ENCODE measurements at places on chromosomes 13 and 19. TPM values are rescaled to one million over a fixed set of nuclear protein-coding genes. Genes with fewer than 3 reads are reported as not detected.

DNA sequence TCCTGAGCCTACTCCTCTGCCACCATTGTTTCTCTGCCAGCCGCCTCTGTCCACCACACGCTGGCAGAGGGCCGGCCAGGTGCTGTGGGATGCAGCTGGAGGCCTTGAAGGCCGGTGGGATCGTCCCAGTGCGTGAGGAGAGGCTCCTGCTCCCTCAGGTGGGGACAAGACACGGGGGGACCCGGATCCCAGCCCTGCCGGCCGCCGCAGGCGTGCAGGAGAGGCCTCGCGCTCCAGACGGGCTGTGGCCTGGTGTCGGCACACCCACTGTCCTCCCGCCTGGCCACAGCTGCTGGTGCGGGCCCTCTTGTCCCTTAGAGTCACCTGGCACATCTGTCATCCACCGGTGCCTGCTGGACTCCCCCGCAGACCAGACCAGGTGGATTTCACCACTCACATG, 18.1 kb upstream of the GNA15 start:
- no peak for DNase-seq

TNFRSF19 gene
- total RNA-seq, result 6.7 TPM

DNA sequence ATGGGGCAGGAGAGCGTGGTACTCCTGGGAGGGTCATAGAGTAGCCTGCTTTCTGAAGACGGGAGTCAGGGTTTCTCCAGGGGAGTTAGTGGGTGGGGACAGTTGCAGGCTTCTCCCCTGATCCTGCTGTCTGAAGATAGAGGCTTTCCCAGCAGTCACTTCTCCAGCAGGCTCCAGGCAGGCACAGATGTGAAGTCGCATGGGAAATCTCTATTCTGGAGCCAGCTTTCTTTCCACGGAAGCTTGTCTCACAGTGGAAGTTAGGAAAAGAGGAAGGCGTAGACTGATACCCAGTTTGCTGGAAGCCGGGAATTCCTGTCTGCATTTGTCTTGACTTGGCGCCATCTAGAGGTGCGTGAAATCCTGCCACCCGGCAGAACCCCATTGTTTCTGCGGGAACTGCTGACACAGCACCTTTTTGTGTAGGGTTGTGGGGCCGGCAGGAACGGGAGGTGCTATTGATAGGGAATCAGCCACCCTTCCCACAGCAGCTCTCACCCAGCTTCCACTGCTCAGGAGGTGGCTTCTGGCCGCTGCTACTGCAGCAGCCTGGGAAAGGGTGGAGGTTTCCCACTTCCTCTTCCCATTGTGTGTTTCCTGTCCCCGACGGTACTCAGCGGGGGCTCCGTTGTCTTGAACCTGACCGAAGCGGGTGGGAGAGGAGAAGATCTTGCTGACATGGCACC, 28.5 kb upstream of the NPAS1 start:
- DNase-seq, result peak; percentile 85

DNA sequence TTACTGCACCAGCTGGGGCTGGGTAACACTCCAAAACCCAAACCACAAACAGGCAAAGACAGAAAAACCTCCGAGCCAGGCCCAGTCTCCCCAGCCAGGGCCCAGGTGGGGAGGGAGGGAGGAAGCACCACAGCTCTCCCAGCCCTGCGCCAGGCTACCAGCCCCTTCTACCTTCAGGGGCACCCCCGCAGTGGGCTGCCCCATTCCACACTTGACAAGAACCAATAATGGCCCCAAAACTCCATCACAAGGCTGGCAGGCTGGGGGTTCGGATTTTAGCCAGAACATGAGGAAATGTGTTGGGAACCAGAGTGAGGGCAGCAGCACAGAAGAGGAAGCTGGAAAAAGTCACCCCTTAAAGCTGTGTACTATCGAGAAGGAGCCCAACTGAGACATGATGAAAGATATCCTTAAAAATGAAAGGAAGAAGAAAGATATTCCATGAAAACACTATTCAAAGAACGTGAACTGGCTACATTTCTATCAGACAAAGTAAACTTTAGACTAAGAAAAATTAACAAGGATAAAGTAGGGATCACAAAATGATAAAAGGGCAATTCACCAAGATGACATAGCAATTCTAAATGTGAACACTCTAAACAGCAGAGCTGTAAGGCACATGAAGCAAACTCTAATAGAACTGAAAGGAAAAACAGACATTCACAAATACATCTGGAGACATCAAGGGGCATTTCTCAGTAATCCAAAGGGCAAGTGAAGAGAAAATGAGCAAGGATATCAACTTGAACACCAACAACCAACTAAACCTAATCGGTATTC, 12.9 kb downstream of the TUBGCP3 start:
- DNase-seq, result no peak

CASP14 gene
- not detected for total RNA-seq

CFAP97D2 gene
- total RNA-seq, result not detected

DNA sequence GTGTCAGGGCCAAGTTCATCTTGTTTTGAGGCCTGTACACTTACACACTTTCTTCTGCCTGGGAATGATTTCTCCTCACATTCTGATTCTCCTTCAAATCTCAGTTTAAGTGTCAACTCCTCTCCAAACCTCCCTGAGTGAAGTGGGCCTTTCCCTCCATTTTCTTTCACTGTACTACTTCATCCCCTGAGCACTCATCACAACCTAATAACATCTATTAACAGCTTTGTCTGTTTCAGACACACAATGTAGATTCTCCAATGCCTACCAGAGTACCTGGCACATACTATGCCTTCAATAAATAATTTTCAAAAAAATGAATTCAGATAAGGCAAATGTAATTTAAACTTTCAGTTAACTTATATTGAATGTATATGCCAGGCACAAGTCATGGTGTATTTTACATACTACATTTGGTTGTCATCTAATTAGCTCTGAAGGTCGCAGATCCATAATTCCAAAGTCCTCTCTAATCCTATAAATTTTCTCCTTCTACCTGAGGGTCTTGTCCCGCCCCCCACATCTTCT, 357 bp upstream of the COG6 start:
- no peak for DNase-seq

ANKLE1 gene
- total RNA-seq, result 0.35 TPM

ONECUT3 gene
- not detected for total RNA-seq

Data from adrenal gland (tissue), 19 donors.